ENCODE measurements at places on chromosomes 1 and 21.
A peak's percentile ranks its signal among the peaks of the same experiment; 100 is the strongest.

GRCh38 chr21:42787613-42788012 is 91.7 kb downstream of the WDR4 start:
- no peak for DNase-seq

- DNase-seq, result no peak
These were observed 24.5 kb upstream of the VWA5B1 start for GRCh38 chr1:20266141-20266540.

DNA sequence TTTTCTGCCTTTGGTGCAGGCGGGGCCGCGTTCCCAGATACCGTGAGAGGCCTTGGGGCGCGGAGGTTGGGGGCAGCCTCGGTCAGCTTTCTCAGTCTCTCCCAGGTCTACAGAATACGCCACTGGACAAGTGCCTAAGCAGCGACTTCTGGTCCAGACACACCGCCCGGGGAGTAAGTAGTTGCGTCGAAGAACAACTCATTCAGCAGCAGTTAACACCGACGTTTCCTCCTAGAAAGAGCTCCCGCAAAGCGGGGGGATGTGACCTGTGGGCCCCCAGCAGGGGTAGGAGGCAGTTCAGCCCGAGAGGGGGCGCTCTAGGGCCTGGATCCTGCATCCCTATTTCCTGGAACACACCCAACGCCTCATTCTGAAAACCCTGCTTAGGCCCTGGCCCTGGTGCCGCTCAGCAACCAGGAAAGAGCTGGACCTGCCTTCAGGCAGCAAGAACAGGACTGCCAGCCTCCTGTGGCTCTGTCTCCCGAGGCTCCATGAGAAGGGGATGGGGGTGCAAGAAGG is 6.5 kb upstream of the BARHL2 start:
- no peak for DNase-seq

- no peak for DNase-seq
These were observed 6.7 kb upstream of the GATAD2B start for GRCh38 chr1:153929426-153929825.

DNA sequence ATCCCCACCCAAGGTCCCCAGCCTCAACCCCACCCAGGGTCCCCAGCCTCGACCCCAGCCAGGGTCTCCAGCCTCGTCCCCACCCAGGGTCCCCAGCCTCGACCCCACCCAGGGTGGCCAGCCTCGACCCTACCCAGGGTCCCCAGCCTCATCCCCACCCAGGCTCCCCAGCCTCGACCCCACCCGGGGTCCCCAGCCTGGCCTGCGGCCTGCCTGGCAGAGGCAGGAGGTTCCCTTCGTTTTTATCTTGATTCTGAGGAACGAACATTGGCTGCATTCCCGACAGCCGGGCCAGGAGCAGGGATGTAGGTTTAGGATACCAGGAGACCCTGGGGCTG is 3.4 kb upstream of the PDE9A start:
- no peak for DNase-seq

- peak; percentile 4 for DNase-seq
These were observed 131.5 kb downstream of the CNIH3 start for GRCh38 chr1:224747578-224747977.

- DNase-seq, result no peak
These were observed 143.5 kb downstream of the GRIK3 start for GRCh38 chr1:36890776-36891175.

GRCh38 chr1:66951513-66951912 is 26.7 kb downstream of the MIER1 start:
- DNase-seq, result no peak

DNA sequence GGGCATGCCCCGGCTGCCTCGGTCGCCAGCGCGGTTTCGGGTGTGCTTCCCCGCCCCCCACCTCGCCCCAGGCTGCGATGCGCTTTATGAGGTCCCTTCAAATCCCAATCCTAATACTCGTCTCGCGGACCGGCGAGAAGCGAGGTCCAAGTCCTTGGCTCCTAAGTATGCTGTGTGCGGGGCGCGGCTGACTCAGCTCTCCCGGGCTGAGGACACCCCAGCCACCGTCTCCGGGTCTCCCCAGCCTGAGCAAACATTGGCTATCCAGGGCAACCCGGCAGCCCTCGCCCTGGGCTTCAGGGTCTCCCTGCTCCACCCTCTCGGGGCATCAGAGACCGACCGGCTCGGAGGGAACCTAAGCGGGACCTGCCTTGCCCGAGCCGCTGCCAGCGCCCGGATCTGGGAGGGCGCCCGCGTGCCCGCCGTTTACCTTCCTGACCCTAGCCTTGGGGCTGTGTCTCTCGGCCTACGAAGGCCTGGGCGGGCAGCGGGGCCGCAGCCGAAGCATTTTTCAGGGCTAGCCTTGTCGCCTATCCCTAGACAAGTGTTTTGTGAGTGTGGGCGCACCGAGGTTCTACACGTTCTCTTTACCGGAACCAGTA is 1.2 kb downstream of the ITPKB start:
- no peak for DNase-seq

DNA sequence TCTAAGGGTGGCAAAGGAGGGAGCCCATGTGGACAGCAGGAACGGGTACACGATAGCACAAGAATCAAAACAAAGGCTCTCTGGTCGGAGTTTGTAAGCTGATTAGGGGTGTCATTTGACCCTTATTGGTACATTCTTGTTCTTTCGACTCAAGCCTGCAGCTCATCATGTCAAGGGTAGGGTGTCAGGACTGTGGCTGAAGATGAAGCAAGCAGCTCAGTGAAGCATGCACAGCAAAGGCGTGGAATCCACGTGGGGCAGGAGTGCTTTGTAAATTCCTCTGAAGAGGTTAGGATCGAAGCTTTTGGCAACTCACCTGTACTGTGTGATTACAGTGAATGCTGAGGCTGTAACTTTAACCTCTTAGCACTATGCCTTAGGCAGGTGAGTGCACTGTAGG is 4.7 kb upstream of the ABCB10 start:
- DNase-seq, result no peak

DNA sequence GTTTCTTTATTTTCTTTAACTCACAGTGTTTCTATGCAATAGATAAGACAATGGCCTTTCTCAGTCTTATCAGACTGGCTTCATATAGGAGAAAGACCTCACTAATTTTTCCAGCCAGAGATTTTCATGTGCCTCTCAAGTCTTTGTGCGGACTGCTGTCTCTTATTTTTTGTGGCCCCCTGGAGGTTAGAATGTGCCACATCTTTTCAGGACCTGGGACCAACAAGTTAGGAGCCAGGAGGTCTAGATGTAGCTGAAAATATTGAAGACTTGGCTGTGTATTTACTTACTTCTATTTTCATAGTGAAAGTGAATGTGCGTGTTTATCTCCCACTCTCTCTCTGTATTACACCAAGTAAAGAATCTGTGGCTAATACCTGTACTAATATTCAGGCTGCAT is 42.1 kb upstream of the CFHR3 start:
- DNase-seq, result no peak

GRCh38 chr1:3981261-3981660 is 81.2 kb upstream of the C1orf174 start:
- DNase-seq, result no peak

GRCh38 chr1:247445526-247446356 is 12.2 kb downstream of the OR2B11 start:
- no peak for DNase-seq

DNA sequence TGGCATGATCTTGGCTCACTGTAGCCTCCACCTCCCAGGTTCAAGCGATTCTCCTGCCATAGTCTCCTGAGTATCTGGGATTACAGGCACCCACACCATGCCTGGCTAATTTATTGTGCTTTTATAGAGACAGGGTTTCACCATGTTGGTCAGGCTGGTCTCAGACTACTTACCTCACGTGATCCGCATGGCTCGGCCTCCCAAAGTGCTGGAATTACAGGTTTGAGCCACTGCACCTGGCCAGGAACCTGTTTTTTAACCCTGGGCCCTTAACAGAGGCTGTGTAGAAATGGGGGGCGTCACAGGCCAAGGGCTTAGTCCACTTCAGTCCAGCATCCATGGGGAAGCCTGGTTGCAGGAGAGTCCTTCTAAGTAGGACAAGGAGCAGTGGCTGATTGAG is 9.3 kb downstream of the FBLIM1 start:
- no peak for DNase-seq

- DNase-seq, result no peak
These were observed 1.0 kb downstream of the TMEM201 start for GRCh38 chr1:9589719-9590157.

DNA sequence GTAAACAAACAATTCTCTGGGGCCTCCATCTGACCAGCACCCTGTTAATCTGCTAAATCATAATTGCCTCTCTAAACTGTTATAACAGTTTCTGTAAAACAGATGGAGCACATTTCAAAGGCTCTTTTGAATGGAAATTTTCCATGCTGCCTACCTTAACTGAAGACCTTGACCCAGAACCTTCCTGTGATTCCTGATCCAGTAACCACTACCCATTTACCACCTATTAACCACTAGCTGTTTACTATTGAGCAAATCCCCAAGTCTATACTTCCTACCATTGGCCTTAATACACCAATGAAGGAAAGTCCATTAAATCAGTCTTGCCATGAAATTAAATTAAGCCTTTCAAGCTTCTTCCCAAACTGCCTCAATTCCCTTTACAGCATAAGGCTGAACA is 46.3 kb downstream of the RAB3GAP2 start:
- DNase-seq, result no peak

DNA sequence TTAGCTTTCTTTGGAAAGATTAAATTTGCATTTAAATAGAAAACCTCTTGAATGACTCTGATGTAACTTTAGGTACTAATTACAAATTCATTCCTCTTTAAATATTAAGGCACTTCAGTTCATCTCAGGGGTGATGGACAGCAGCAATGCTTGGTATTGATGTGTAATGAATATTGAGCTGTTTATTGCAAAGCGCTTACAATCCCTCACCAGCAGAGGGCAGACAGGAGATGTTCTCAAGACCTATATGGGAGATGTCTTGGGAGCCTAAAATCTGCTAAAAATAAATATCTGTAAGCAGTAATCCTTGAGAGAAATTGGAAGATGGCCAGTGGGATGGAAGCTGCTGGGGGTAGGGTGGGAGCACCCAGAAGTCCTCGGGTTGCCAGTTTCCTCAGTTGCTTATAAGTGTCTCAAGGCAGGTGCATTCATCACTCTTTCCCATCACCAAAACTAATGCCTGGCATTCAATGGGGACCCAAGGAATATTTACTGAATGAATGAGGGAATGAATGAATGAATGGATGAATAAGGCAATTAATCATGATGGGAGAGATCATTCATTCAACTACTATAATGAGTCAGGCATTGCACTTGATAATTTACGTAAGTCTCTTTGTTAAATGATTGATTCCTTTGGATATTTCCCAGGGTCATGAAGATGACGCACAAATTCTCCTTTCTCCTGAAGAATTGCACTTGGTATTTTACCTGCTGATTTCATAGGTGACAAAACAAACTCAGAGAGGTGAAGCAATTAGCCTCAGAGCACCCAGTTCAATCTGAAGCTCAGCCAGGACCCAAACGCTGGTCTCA is 2.3 kb downstream of the KLHDC8A start:
- peak; percentile 37 for DNase-seq

GRCh38 chr1:2468041-2468472 is 8.0 kb upstream of the PLCH2 start:
- DNase-seq, result peak; percentile 24

DNA sequence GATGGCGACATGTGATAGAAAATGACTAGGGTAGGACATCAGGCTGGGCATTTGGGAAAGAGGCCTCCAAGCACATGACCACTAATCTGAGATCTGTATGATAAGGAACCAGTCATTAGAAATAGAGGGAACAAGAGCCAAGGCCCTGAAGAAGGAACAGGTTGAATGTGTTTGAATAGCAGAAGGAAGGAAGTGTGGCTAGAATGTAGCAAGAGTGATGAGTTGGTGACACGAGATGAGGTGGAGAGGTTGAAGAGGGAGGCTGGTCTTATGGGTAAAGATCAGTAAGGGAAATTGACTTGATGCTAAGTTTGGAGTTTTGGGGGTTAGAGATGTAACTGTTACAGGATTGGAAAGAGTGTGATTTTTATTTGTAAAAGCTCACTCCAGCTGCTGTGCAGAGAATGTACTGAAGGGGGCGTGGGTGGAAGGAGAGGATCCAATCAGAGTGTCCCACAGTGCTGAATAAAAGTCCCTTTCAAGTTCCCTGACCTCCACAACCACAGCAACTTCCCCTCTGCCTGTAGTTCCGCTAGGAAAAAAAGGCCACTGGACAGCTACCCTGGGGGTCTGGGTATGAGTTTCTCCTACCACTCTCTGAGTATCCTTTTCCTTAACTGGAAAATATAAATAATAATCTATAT is 295.0 kb downstream of the OMA1 start:
- no peak for DNase-seq

DNA sequence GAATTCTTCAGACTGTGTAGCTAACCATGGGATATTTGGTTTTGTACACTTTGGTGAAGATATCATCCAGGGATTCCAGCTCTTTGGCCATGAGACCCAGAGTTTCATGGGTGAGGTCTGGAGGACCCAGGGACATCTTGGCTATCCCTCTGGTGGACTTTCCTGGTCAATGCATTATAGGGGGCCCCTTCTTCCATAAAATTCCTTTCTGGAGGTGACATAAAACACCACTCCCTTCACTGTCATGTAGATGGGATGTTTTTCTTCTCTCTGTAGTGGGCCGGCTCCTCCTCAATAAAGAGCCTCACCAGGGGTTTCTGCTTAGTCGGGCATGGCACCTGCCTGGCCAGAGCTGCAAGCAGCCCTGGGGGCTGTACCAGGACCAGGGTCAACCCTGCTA is 2.2 kb downstream of the ATPAF1 start:
- no peak for DNase-seq

GRCh38 chr1:86035101-86035500 is 121.5 kb downstream of the COL24A1 start:
- no peak for DNase-seq

DNA sequence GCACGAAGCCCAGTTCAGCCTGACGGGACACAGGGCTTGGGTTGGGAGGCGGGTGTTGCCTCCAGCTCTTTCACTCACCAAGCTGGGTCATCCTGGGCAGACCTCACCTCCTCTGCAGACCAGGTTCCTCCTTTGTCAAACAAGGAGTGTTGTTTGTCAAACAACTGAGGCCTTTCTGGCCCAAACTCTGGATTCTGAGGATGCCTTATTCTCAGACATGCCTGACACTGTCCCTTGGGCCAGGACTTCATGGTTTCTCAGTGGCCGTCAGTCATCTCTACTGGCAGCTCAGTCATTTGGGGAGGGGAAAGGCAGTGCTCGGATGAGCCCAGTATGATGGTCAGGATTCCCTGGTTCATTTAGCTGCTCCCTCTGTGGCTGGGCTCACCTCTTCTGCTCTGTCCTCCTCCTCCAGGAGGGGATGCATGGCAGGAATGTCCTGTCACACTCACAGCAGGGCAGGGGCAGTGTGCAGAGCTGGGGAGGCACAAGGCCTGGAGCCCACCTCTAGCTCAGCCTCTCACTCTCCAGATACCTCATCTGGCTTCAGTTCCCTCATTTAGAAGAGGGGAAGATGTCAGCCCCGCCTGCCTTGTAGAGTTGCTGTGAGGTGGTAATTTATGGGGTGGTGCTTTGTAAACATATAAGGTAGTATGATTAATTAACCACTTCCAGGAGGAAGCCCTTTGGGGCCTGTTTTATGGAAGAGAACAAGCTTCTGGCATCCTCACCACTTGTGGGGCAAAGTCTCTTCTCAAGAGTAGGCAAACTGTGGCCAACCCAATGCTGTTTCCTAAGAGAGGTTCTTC is 20.6 kb downstream of the SLC2A1 start:
- DNase-seq, result no peak

All from stimulated activated CD8-positive, alpha-beta memory T cell treated with anti-CD3 and anti-CD28 coated beads, Interleukin-4, amount 100 ng/mL, for 24 hours (primary cell).